ENCODE measurements at places on chromosomes 2 and 18.
A peak's percentile ranks its signal among the peaks of the same experiment; 100 is the strongest.

DNA sequence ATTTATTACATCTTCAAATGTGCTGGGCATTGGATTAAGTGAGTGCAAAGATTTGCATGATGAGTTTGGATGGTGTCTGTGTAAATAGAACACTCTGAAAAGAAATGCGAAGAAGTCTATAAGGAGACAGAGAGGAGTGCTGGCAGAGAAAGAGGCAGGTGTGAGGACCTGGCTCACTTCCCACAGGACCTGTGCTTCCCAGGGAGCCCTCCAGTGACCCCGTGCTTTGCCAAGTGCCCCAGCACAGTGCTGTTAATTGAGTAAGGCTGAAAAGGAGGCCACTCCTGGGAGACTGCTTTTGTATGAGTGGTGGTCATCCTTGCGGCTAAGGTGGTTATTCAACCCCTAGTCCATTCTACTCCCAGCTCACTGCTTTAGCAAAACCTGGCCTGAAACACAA, 230.8 kb downstream of the OSR1 start:
- no peak for DNase-seq

DNA sequence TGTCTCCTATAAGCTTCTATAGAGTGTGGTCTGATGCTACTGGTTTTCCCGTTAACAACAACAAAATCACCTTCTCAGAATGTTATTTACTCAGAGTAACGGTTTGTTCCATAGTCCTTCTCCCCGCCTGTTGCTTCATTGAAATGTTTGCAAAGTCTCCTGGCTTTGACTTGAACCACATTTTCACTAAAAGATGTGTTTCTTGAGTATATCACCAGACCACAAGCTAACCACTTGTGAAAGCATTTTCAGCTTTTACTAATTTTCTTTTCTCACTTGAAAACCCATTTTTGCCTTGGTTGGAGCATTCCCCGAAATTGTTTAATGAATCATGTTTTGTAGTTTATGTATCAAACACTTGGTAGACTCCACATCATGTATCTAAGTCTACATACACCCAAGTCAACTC, 121.2 kb downstream of the DPP4 start:
- peak; percentile 37 for DNase-seq

- no peak for DNase-seq
These were observed 174.2 kb upstream of the LHCGR start for GRCh38 chr2:48929571-48930301.

DNA sequence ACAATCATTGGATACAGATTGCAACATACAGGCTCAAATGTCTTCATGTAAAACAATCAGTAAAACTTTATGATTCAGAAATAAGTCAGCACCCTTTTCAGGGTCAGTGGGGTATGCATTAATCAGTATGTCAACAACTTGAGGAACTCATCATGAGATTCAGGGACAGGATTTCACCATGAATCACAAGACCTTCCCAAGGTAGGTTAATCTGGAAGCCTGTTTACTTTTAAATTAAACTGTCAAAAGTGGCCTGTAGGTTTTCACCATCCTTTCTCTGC, 104.8 kb downstream of the SP100 start:
- no peak for DNase-seq

DNA sequence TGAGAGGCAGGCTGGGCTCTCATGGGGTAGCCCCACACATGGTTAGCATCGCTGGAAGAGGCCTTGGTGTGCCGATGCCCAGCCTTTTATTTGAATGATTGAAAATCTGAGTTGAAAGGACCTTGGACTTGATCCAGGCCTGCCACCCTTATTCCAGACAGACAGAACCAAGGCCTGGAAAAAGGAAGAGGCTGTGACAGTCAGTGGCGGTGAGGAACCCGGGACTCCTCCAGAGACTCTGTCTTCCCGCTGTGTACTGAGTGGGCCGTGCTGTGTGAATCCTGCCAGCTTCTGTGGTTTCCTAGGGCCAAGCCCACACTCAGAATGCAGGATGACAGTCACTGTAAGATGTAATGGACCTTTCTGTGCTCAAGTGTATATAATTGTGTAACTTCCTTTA, 218.5 kb downstream of the LDLRAD4 start:
- no peak for DNase-seq

DNA sequence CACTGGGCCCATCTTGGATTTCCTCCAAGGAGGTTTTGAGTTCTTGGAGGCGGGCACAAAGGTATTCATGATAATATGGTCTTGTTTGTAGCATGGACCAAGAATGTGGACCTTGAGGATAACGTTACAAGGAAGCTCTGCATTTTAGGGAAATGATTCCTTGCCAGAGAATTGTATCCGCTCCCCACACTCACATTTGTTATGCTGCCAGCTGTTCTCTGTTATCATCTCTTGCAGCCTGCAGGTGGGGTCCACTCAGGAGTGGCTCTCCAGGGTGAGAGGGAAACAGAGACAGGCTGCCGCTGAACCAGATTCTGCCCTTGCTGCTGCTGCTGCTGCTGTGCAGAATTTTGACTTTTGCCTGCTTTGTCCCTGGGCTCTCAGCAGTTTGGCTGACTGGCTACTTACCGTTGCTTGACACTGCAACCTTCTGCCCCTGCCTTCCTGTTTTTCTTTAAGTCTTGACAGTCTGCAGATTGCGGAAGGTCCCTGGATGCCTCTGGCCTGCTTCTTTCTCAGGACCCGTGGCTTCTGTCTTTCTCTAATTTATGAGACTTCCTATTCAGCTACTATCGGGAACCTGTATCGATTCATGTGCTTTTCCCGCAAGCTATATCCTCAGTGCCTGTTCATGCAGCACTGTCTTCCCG, 122.3 kb upstream of the DOCK10 start:
- no peak for DNase-seq
